Hippocampal formation (tissue), 2 donors: ENCODE measurements at places on chromosomes 13 and 19.

DNA sequence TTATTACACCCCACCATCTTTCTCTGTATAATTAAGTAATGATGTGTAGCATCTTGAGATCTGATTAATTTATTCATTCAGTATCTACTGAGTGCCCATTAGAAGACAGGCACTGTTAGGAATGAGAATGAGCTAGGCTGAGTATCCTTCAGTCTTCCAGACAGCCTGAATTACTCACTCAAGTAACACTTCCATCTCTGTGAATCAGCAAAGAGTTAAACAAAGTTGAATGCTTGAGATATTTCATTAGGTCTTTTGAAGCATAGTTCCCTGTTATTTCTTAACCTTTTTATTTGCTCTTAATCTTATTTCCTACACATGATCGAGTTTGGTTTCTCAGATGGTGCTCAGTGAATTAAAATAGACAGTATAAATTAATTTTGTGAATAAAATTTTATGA, 413.7 kb downstream of the DCT start:
- no peak for DNase-seq

DNA sequence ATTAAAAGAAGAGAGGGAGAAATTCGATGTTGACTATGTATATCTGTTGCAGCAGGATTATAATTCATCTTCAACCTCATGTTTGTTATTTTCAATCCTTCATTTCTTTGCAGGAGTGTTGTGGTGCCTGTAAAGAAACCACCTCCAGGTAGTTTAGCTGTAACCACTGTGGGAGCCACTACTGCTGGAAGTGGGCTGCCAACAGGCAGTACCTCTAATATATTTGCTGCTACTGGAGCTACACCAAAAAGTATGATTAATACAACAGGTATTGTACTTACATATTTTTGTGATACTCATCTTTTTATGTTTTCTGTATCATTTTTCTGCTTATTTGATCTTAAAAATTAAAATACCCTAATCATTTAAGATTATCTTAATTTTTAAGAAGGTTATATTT, 266.5 kb downstream of the NBEA start:
- no peak for DNase-seq

GRCh38 chr13:48505597-48506091, 27.2 kb downstream of the RCBTB2 start:
- DNase-seq: no peak

DNA sequence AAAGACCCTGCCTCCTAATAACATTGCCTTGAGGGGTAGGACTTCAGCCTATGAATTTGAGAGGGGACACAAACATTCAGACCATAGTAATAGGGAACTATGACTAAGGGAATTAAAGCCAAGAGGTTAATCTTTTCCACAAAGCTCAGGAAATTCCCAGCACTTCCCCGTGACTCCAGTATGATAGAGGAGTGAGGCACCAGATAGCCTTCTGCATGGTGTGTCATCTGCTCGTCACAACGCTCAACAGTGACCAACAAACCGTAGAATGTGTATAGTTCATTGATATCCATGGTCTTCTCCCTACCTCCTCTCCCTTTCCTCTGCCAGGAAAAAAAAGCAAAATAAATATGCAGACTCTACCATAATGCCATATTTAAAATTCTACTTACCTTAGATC, 64.4 kb downstream of the B3GLCT start:
- DNase-seq: no peak

DNA sequence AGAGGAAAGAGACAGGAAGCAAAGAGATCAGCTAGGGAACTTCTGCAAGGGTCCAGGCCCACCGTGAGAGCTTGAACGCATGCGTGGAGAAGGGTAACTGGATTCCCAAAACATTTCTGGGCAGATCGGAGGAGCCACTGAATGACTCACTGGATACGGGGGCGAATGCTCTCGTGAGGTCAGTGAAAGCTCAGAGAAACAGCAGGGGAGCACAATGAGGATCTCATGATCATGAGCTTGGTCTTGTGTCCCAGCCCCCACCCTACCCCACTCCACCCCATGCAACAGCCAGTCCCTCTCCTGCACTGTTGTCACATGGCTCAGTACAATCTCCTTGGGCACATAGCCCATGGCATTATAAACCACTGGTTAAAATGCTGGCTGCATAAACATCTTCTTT, 40.6 kb downstream of the DCLK1 start:
- DNase-seq: no peak
